ENCODE measurements at places on chromosomes 16 and 17.

DNA sequence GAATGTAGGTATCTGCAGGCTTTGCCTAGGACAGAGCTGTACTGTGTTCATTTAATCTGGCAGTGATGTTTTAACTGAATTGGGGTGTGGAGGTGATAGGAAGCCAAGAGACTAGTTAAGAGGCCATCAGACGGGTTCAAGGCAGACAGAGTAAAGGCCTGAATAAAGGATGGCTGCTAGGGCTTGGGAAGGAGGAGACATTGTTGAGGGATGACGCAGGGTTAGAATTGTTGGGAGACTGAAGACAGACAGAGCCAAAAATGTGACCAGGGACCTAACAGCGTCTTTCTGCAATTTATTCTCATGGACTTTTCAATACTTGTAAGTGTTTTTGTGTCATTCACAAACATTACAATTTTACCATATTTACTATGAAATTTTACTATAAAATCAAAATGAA is 48.6 kb upstream of the MYH10 start:
- DNase-seq = no peak

GRCh38 chr16:9874219-9874618 is 308.0 kb downstream of the GRIN2A start:
- no peak for DNase-seq

GRCh38 chr16:59238246-59238645 is 504.1 kb upstream of the GOT2 start:
- DNase-seq = peak; percentile 47

- no peak for DNase-seq
These were observed 885.7 kb upstream of the CDH8 start for GRCh38 chr16:62921904-62922303.

- DNase-seq = no peak
These were observed 39.9 kb downstream of the CDH1 start for GRCh38 chr16:68776821-68777485.

DNA sequence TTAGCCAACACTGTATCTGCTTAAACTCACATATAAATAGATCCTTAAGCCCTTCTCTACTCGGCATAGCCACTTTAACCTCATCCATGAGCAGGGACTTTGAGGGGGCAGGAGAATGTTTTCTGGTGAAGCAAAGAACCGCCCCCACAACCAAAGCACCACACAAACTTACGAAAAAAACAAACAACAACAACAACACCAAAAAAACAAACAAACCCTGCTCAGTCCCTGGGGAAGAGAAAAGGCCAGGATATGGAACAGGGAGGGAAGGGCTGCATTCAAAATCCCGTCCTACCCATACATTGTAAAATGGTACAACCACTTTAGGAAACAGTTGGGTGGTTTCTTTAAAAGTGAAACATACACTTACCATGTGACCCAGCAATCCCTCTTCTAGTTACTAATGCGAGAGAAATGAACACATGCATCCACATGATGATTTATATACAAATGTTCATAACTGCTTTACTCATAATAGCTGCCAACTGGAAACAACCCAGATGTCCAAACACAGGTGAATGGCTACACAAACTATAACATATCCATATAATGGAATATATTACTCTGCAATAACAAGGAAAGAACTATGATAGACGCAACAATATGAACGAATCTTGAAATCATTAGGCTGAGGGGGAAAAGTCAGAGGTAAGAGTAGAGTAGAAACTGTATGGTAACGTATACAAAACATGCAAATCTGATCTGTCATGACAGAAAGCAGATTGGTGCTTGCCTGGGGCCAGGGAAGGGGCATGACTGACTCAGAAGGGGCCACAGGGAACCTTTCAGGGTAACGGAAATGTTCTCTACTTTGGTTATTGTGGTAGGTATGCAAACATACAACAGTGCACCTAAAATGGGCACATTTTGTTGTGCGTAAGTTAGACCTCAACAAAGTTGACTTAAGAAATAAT is 37.7 kb upstream of the TOB1 start:
- peak; percentile 75 for DNase-seq
